Tibial artery (tissue), 4 donors: ENCODE measurements at places on chromosomes 11 and 22.

DNA sequence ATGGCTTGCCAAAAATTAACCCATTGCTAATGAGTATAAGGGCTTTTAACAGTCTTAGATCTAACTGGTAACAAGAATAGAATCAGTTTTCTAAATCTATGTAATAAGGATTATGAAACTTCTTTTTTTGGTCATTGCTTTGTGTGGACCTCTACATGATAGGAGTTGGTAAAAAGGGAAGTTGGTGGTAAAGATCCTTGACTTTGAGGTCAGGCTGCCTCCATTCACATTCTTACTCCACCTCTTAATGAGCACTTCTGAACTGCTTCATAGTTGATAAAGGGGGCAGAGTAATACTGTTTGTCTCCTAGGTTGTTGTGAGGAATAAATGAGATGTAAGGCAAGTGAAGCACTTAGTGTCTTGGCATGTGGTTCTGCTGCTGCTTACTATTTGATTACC, 10.6 kb downstream of the EIF3M start:
- no peak for DNase-seq

DNA sequence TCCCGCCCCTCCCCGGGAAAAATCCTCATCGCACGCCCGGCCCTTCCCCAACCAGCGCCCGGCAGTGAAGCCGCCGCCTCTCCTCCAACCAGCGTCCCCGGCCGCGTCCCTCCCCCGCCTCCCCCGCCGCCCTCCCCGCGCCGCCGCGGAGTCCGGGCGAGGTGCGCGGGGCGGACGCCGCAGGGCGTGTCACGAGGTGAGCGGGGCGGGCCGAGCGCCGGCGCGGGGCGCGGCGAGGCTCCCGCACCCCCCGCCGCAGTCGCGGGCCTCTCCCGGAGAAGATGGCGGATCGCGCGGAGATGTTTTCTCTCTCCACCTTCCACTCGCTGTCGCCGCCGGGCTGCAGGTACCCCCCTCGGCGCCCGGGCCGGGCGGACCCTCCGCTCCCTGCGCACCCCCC, at the start of gene MAPK8IP2:
Gene MAPK8IP2 (plus strand): TSS at position 256 of the 400 bp plus-strand sequence. CDS start 26 bp downstream, at position 282.
- DNase-seq = no peak

DNA sequence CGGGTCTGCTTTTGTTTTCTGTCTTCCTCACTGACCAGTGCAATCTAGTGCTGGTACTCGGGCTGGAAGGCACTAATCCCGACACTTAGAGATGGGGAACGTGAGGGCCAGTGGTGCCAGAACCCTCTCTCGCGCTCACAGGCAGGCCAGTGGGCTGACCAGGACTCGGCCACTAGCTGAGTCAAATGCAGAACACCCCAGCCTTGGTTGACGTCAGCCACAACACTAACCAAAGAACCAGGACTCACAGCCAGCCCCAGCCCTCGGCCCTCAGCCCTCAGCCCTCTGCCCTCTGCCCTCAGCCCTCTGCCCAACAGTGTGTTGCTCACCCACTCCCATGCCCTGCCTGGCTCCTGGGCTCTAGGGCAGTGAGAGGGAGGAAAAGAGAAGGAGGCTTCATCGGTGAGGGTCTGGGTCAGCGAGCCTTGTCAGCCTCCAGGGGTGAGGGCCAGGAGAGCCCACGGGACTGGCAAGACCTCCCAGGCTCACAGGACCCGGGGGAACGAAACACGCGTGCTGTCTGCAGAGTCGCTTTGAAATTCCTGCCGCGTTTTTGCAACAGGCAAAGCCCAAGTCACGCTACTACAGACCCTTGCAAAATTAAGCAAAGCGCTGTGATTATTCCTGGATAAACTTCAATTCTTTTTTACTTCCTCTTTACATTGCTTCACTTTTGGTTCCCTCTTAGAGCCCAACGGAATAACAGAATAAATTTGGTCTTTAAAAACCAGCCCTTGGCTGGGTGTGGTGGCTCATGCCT, 27.5 kb downstream of the KIAA0930 start:
- peak; percentile 89 for DNase-seq

DNA sequence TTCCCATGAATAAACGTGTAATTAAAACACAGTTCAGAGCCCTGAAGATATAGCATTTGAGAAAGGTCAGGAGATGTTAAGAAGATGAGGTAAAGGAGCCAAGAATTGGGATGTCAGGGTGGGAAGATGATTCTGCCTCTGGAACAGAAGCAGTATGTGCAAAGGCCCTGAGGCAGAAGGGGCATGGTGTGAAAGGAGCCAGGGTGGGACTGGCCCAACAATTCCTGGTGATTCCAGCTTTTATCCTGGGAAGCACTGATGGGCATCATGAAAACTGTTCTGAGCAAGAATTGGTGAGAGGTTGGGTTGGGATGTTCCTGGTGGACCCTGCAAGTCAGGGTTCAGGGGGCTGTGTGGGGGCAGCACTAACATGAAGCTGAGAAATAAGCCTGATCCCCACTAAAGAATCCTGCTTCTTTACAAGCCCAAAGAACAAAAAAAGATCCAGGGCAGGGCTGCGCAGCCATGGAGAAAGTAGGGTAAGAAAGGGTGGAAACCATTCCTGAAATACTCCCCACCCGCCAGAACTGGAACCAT, 2.5 kb upstream of the FXYD6 start:
- no peak for DNase-seq

GRCh38 chr11:37449146-37449545, 851.1 kb upstream of the RAG2 start:
- no peak for DNase-seq

GRCh38 chr11:75767228-75767572, 1.4 kb upstream of the DGAT2 start:
- peak; percentile 12 for DNase-seq

GRCh38 chr11:9170450-9170849, 79.1 kb upstream of the SCUBE2 start:
- no peak for DNase-seq

- no peak for DNase-seq
Measured at GRCh38 chr11:60610702-60611101, 88.7 kb upstream of the MS4A8 start.

DNA sequence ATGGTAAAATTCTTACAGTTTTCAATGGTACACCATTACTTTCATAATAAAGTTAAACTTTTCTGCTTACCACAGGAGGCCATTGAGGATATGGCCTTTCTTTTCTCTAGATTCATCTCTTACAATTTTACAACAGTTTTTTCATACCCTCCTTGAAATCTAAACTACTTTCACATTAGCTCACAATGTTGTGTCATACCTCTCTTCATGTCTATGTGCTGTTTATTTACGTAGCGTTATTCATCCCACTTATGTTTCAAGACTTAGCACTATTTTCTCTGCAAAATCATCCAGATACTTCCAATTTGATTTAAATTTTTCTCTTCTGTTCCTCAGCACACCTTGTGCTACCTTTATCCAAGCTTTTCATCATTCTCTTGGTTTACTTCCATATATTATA, 123.3 kb downstream of the METTL15 start:
- DNase-seq = no peak

DNA sequence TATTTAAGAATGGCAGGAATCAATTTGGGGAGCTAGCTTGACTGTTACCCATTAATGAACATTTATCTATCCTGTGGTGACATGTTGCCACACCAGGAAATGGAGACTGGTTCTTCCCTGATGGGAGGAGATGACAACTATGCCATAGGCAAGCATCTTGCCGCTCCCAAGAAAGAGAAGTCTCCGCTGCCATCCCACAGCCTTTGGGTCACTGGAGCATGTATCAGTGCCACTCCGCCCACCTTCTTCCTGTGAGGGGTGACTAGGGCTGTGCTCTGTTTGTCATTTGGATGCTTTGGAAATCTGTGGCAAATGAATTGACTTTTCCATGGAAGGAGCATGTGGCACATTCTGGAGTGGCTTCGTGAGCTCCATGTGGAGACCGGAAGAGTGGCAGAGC, 6.5 kb downstream of the STIP1 start:
- no peak for DNase-seq
